ENCODE measurements at places on chromosomes 6 and 20.

DNA sequence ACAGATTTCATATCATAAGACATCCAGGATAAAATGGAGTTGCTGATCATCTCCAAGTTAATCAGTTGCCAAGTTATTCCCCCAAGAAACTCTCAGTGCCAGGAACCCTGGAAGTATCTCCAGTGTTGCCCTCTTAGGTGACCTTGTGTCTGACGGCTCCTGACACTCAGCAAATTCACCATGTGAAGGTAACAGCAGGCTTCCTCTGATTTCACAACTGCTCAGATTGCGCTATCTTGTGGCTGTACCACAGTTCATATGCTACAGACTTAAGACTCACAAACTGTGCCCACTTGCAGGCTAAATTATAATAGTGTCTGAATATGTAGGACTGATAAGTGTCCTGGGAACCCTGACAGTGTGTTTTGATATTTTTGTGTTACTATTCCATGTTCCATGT, 186.6 kb upstream of the OPRM1 start:
- no peak for DNase-seq

GRCh38 chr20:33881989-33882388, 70.8 kb downstream of the CHMP4B start:
- no peak for DNase-seq

- no peak for DNase-seq
Measured at GRCh38 chr6:45310118-45310788, 17.9 kb upstream of the RUNX2 start.

DNA sequence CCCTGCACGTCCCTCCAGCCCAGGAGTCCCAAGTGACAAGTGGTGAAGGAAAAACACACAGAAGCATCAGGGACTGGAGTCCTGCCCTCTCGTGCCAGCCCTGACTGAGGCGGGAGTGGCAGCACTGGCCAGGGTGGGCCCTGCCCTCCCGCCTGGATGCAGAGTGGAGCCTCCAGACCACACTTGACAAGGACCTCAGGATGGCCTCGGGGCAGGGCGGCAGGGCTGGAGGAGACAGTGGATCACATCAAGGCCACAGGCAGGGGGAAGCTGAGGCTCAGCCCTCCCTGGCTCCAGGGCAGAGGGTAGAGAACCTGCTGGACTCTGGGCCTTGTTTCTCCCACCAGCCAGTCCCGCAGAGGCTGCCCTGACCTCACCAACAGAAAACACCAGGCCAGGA, 128.8 kb upstream of the CDH4 start:
- DNase-seq, result no peak

- no peak for DNase-seq
Measured at GRCh38 chr20:896501-897025, 19.6 kb downstream of the ANGPT4 start.

DNA sequence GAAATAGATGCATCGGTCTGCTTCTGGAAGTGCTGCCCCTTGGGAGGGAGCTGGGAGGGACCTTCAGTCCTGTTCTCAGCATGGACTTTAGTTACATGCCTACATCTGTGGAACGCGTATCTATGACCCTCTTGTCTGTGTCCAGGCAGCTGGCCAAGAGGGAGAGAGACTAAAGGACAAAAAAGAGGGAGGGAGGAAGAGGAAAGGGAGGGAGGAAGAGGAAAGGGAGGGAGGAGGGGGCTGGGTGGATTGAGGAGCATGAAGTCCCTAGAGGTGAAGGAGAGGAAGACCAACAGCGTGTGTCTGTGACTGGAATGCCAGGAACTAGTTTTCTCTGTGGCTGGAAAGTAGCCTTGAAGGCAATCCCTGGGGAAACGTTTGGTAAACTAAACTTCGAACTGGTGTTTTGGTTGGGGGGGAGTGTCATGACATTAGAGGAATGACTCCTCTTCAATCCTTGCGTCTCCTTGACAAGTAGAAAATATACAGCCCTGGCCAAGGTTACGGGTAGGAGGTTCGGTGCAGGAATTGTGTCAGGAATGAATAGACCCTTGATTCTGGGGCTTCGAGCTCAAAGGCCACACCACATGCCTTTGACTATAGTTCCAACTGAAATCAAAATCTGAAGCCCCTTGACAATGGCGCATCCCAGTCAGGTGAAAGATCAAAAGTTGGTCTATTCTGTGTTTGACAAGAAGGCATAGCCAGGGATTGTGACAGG, 52.0 kb upstream of the PLEKHG1 start:
- no peak for DNase-seq

- DNase-seq, result no peak
Measured at GRCh38 chr20:57772349-57772964, 62.6 kb upstream of the PMEPA1 start.

- DNase-seq, result peak; percentile 4
Measured at GRCh38 chr6:11653028-11653583, 115.6 kb downstream of the TMEM170B start.

GRCh38 chr20:13166011-13166410, 55.1 kb upstream of the ISM1 start:
- no peak for DNase-seq

GRCh38 chr6:100022847-100023246, 28.8 kb upstream of the MCHR2 start:
- no peak for DNase-seq

DNA sequence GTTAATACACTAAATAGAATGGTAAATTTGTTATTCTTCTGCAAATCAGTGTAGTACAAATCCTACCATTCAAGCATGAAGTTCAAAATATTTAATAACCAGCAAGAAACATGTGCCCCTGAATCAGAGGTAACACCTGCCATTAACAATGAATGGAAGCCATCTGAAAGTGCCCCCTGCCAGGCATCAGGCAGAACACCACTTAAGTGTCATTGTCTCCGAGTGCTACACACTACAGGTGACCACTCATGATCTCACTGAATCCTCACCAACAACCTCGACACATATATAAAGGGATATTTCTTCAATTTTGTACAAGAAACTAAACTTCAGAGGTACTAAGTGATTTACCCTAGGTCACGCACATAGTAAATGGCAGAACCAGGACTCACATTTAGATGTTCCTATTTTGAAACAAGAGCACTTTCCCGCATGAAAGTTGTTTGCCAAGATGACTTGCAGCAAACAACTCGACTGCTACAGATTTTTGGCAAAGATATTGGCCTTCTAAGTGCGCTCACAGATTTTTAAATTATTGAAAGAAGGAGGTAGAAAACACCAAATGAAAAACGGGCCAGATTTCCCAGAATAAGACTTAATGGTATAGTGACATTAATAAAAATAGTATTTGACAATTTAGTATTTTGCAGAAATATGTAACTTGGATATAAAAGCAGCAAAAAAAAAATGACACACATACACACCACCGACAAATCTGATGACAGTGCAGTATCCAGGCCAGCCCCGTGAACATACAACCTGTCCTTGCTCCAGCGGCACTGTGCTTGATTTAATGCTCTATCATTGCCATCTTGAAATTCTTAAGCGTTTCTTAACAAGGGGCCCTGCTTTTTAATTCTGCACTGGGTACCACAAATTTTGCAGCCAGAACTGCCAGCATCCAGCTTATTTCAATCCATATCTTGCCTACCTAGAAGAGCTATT, 274.5 kb downstream of the ALDH8A1 start:
- DNase-seq, result no peak

DNA sequence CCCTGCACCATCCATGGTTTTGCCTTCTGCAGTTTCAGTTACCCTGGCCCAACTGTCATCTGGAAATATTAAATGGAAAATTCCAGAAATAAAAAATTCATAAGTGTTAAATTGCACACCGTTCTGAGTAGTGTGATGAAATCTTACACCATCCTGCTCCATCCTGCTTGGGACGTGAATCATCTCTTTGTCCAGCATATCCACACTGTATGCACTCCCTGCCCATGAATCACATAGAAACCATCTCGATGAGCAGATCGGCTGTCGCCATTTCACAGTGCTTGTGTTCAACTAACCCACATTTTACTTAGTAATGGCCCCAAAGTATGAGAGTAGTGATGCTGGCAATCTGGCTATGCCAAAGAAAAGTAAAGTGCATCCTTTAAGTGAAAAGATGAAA, 105.9 kb upstream of the ID4 start:
- no peak for DNase-seq

GRCh38 chr6:157469378-157469777, 88.4 kb downstream of the ZDHHC14 start:
- DNase-seq, result no peak

- no peak for DNase-seq
Measured at GRCh38 chr6:11042750-11043377, 1.2 kb downstream of the ELOVL2 start.

DNA sequence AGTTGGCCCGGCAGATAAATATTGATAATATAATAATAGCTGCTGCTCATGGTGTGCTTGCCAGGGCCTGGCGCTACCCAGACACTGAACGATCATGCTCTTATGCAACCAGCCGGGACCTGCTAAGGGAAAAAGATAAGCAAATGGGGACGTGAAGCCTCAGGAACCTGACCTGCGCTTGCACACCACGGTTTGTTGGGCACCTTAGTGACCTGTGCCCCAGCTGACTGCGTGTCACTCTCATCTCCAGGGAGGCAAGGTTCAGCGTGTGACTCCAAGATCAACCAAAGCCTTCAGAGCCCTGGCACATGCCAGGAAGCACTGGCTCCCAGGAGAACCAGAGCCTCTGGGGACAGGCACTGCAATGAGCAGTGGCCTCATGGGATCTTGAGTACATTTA, 111.1 kb downstream of the AGPAT4 start:
- DNase-seq, result no peak

DNA sequence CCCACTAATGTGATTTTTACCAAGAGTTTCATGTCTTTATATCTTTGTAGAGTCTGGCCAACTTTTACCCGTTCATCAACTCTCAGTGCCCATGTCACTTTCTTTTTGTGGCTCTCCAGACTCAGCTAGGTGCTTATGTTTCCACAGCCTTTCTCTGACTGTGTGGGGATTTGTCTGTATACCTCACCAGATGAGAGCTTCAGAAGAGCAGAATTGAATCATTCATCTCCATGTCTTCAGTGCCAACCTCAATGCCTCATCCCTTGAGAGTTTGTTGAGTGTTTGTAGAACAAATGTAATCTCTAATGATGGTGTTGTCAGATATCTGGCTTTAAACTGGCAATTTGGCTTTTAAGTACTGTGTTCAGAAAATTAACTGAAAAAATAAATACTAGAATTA, 16.8 kb upstream of the CCN2 start:
- DNase-seq, result no peak

- DNase-seq, result no peak
Measured at GRCh38 chr6:6781873-6782227, 193.3 kb downstream of the LY86 start.

DNA sequence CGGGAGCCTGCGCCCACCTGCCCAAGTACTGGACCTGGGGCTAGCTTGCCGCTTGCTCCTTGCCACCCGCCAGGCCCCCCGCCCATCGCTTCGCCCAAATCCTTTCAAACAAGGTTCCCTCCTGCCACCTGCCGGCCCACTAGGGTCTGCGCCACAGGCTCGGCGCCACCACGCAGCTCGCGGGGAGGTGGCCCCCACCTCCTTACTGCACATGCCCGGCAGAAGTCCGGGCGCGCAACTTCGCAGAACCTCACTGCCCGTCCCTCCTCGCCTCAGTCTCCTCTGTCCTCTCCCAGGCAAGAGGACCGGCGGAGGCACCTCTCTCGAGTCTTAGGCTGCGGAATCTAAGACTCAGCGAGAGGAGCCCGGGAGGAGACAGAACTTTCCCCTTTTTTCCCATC, 11.2 kb downstream of the GNAS-AS1 start:
- no peak for DNase-seq

GRCh38 chr6:70140496-70140895, 162.4 kb downstream of the COL9A1 start:
- DNase-seq, result no peak

DNA sequence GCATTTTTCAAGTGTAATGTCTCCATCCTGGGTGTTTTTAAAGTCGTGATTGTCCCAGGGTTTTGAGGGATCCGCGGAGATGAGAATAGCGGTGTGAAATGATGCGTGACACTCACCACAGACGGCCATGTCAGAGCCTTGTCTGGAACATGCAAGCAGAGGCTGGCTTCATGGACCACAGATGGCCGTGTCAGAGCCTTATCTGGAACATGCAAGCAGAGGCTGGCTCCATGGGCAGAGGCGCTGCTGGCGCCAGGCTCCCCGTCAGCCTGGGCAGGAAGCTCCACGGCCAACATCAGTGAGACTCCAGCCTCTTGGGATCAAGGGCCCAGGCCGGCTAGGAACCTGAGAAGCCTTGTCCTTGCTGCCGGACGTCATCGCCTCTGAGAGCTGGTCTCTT, 7.7 kb upstream of the MRGBP start:
- no peak for DNase-seq

GRCh38 chr6:23145781-23146180, 576.4 kb downstream of the HDGFL1 start:
- DNase-seq, result no peak

DNA sequence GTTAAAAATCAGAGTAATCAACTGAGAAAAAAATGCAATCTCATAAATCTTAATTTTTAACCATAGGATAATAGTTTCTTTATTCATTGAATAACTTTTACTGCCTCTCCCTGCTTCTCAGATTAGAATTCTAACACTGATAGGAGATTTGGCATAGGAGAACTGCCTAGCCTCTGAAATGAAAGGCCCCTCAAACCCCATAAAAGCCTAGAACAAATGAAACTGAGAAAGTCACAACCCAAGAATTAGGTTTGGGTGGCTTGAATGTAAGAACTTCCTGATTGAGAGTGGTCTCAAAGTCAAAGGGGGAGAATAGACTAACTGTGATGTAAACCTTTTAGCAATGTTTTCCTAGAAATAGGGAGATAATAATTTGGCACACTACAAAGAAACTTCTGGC, 52.2 kb downstream of the SAMD5 start:
- DNase-seq, result no peak

- no peak for DNase-seq
Measured at GRCh38 chr20:43839793-43840199, 74.9 kb upstream of the TOX2 start.
